ENCODE measurements at places on chromosomes 5 and 9.

DNA sequence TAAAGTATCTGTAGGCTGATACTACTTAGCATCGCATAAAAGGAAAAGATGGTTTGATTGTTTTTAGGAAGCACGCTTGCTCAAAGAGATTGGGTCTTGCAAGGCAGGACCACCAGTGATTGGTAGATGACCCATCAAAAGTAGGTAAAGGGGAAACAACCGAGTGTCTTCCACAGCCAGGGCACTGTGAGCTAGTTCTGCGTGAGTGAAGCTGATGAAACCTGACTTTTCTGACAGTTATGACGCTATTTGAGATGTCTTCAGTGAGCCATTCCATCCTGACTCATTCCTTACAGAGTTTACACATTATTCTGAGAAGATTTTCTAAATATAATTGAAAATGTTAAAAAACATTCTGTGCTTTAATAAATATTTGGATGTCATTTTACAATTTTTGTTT, 49.7 kb downstream of the BASP1 start:
- no peak for DNase-seq

- DNase-seq, result no peak
Measured at GRCh38 chr5:161273410-161273809, 273.1 kb downstream of the GABRB2 start.

DNA sequence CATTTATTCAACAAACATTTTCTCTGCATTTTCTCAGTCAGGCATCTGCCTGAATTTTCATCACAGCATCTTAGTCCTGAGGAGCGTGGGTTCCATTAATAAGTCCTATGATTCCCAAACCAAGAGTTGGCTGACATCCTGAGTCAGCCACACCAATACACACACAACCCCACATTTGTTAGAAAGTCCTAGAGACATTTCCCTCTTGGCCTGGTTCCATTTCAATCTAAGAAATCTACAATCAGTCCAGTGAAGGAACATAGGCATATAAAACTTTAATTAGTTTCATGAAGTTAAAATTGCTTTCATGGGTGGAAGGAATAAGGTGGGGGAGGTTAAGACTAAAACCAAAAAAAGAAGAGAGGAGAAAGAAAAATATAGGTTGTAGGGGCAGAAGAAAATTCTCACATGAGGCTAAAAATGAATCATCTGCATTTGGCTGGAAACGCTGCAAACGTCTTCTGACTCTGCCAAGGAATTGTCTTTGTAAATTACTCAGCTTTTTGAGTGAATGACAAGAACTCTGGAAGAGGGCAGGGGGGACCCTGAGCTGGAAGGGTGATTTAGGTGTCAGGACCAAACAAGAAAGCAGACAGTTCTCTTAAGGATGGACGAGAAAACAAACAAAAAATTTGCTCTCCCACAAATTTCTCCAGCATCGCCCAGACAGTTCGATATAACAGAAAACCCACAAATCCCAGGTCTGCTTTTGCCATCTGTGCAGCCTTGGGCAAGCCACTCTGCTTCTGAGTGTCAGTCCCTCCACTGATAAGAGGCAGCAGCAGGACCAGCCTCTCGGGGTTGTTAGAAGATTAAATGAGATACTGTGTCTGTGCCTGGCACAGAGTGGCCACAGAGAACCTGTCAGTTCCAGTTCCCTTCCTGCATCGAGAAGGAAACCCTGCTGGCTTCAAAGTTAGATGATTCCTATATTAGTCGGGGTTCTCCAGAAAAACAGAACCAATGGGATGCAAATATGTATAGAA, 289.7 kb downstream of the CDK5RAP2 start:
- no peak for DNase-seq

GRCh38 chr5:2696156-2696807, 55.2 kb downstream of the IRX2 start:
- DNase-seq, result no peak

DNA sequence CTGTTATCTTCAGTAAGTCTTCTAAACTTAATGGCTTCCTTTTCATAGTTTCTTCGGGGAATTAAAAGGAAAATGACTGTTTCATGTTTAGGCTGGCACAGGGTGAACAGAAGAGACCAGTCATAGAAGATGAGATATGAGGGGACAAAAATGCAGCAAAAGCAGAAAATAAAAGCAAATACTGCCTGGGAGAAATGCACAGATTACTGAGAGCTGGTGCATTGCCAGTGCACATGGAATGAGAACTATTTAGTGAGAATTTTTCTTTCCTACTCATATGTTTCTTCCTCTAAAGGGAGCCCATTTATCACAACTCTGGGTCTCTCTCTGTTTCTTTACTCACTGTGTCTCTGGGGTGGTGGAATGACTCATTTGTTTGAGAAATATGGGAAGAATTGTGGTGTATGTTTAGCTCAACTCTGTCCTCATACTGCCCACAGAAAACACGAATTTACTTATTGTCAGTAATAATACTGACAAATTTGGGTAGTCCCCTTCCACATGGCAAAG, 25.9 kb upstream of the ANKRD55 start:
- peak; percentile 11 for DNase-seq

- DNase-seq, result peak; percentile 68
Measured at GRCh38 chr9:87742813-87743428, 17.0 kb downstream of the CTSL start.

DNA sequence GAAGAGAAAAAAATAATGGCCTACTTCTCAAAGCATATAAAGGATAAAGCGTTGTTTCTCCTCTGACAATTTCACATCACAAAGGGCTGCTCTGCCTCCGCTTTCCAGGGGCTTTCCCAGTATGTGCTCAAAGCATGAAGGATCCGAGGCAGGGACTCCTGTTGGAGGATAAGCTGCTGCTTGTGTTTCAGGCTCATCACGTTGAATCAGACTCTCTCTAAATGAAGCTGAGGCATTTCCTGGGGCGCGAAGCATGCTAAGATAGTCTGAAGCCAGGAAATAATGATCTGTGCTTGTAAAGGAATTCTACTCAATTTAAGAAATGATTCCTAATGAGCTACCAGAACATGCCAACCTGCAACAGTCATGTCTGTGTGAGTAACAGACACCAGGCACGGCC, 97.5 kb downstream of the MARCHF11 start:
- DNase-seq, result no peak

DNA sequence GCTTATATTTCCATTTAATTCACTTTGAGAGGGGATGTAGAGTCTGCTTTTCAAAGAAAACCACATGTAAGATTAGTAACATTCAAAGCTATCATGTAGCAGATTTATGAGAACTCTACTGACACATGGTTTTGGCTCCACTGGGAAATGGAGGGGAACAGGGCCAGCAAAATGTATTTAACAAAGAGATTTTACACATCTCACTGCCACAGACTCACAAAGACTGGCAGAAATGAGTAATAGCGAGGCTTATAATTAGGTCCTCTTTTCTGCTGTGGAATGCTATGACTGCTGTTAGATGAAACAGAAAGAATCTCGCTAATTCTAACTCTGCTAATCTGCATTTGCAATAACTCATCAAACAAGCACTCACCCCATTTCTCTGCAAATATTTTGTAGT, 4.5 kb downstream of the DAP start:
- no peak for DNase-seq

GRCh38 chr5:86918246-86918645, 300.5 kb downstream of the COX7C start:
- peak; percentile 14 for DNase-seq

DNA sequence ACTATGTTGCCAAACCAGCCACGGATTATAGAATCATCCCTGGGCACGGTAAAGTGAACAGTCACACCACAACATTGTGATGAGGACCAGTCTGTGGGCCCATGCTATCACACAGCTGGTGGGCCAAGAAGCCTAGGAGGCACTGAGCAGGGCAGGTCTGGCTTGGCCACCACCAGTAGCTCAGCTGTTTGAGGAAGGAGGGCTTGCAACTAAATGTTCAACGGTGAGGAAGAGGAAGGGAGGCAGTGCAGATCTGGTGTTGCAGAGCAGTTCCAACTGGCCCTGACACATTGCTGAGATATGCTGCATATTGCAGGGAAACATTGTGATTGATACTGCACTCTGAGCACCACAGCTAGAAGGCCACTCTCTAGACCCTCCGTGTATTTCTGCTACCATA, 77.9 kb upstream of the ATG10 start:
- DNase-seq, result peak; percentile 23

- DNase-seq, result no peak
Measured at GRCh38 chr5:179505636-179506261, 44.6 kb upstream of the RUFY1 start.

All from hematopoietic multipotent progenitor cell treated with erythropoietin and hydrocortisone succinate and interleukin-3 and kit ligand, for 4 days (in vitro differentiated cells).